ENCODE measurements at places on chromosomes 4 and X.

- no peak for DNase-seq
Measured at GRCh38 chr4:31783311-31783710, 1063.1 kb downstream of the PCDH7 start.

DNA sequence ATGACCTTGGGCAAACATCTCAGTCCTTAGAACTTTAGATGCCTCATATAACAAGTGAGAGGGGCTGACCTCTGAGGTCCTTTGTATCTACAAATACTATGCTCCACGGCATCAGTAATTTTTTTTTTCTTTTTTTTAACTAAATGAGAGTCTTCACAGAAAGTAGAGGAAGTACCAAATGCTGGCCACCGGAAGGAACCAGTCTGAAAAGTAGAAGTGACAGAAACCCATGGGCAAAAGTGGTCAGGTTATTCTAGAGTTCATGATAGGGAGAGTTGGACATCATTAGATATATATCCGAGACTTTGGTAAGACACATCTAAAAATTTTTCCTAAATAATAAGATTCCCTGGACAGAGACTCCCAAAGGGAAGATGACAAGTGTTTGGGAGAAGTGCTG lies 53.7 kb downstream of the COQ2 start:
- no peak for DNase-seq

- no peak for DNase-seq
Measured at GRCh38 chrX:115906276-115906675, 264.3 kb upstream of the AGTR2 start.

DNA sequence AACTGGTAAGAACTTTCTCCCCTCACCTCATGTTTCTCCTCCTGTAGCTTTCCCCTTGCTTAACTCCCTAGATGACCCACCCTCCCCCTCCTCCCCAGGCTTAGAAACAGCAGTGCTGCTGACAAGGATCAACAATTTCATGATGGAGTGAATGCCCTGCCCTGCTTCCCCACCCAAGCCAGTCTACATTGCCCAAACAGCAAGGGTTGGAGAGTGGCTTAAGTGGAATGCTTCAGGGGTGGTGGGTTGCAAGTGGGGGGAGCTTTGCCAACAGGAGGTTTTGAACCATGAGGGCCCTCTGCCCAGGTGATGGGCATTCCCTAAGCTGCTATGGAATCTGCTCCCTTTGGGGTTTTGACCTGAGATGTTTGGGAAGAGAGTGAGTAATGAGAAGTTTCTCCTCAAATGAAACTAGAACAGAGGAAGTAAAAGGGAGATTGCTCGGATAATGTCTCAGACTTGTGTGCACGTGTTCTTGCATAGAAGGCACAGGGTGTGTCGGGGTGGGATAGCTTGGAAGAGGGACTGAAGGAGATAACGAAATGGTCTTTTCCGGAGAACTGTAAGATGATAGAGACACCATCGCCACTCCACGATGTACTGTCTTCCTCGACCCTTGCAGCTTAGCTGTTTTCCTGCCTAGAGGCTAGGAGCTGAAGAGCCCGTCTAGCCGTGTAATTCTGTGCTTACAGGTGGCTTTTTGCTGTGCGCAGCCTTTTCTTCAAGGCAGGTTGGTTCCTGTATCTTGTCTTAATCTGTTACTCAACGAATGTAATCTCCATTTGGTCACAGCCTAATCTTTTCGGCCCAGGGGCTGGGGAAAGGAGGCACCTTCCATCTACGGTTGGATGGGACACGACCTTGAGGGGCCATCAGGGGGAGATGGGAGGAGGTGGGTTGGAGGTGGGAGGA lies 10.1 kb downstream of the GDPD2 start:
- DNase-seq = no peak

DNA sequence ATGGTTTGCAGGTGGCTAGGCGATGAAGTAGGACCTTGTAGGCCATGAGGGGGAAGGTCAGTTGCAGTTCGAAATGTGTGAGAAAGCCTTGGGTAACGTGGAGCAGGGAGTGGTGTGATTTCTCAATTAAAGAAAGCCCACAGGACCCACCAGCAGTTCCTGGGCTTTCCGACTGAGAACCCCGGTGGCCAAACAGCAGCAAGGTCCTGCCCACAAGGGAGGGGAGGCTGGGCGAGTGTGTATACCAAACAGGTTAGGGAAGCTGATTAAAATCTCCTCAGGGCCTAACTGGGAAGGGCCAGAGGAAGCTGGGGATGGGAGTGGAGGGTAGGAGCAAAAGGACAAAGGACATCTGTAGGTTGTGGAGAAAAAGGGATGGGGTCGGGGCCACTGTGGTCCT lies 2.4 kb downstream of the ATP6AP1 start:
- no peak for DNase-seq

Measured in NCI-H1048 (cell line).